ENCODE measurements at places on chromosomes 2 and 18.

- no peak for DNase-seq
These were observed 322.9 kb downstream of the DYSF start for GRCh38 chr2:71776227-71776626.

- no peak for DNase-seq
These were observed 273.7 kb downstream of the SLC4A3 start for GRCh38 chr2:219901155-219901554.

DNA sequence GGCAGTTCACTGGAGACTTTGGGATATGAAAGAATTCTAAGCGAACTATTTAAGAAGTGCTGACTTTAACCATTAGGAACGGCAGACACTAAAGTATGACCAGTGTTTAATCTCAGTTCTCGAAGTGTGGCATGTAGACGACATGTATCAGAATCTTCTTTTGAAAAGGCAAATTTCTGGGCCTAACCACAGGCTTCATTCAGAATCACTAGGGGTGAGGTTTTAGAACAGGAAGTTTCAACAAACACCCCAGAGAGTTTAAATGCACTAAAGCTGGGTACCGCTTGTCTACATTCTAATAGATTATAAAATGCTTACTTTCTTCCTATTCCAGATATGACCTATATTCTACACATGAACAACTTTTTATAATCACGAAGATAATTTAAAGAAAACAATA lies 180.3 kb downstream of the ANKRD44 start:
- DNase-seq = no peak

GRCh38 chr2:2812117-2812516 lies 481.0 kb upstream of the MYT1L start:
- DNase-seq = no peak

DNA sequence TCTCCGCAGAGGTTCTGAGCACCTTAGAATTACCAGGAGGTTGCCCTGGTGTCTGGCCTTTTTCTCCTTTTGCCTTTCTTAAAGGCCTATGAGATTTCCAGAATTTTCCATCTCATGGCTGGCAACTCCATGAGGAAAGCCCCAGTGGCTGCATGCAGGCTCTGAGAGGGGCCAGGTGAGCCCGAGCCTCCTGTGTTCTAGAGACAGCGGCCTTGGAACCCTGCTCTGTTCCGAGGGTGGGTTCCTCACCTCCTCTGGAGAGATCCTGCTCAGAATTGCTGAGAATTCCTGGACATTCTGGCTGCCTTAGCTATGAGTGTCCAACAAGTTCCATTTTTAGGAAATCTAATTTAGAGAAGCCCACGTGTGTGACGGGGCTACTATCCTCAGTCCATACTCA lies 35.7 kb upstream of the HPCAL1 start:
- no peak for DNase-seq

DNA sequence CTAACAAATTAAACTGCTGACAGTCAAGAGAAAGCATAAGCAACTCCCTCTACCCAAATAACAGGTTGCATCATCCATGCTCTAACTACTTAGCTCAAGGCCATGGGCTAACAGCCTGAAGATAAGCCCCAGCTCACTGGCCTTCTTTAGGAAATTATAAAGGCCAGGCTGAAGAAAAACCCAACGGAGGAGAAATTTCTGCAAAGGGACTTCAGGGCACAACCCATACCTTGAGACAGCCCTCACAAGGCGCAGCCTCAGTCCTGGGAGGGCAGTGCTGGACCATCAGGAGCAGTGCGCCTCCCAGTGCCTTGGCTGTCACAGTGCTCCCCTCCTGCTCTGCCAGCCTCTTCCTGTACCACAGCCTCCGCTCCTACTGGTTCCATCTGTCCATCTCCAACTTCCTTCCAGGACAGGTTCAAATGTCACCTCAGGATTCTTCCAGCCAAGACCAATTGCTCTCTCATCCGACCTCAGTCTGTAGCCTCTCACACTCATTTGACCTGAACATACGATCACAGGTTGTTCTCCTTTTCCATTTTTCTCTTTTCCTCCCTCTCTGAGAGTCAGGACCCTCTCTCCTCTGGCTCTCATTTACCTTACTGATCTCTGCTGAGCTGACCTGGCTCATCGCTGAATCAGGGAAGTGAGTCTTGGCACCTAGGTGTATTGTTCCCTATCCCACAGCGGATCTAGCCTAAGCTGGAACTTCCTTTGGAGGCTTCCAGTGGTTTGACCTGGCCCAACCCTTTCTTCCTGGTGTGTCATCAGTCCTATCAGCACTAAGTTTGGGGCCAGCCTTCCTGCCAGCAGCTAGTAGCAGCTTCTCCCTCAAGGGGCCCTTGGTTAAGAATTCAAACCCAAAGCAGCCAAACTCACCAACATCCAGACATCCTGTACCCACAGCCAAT lies 1.9 kb downstream of the MCFD2 start:
- DNase-seq = peak; percentile 26

DNA sequence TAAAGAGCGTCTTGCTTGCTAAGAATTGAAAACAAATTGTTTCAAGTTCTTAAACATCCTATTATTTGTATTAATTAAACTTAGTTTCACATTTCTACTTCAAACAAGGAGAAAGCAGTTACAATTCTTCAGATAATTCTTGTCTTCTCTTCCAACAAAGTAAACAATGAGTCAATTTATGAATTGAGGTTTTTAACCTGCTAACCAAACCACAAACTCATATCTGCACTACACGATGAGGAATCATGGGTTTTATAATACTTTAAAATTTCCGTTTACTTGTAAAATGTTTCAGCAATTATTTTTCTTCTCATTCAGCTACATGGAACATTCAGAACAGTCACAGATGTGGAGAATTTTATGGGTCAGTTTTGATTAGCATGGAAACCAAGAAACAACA lies 114.2 kb downstream of the SPIRE1 start:
- DNase-seq = no peak

GRCh38 chr2:214126135-214126534 lies 284.7 kb upstream of the VWC2L start:
- DNase-seq = peak; percentile 72

- no peak for DNase-seq
These were observed 78.3 kb downstream of the PDCL3 start for GRCh38 chr2:100641125-100641435.

DNA sequence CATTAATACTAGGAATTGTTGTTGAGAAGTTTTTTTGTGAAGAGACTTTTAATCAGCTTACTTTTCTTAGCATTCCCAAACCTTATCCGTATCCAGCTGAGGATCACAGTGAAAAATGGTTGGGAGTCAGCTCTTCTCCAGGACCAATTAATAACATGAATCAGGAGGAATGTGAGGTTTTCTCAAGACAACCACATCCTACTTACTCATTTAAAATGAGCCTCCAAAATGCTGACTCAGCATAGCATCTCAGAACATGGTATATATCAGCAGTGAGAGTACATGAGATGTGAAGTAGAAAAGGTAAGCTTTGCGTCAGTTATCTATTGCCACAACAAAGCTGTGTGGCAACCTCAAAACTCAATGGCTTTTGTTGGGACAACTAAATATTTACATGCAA lies 140.3 kb downstream of the NRP2 start:
- no peak for DNase-seq

GRCh38 chr2:15640261-15640711 lies 48.6 kb downstream of the DDX1 start:
- DNase-seq = no peak

DNA sequence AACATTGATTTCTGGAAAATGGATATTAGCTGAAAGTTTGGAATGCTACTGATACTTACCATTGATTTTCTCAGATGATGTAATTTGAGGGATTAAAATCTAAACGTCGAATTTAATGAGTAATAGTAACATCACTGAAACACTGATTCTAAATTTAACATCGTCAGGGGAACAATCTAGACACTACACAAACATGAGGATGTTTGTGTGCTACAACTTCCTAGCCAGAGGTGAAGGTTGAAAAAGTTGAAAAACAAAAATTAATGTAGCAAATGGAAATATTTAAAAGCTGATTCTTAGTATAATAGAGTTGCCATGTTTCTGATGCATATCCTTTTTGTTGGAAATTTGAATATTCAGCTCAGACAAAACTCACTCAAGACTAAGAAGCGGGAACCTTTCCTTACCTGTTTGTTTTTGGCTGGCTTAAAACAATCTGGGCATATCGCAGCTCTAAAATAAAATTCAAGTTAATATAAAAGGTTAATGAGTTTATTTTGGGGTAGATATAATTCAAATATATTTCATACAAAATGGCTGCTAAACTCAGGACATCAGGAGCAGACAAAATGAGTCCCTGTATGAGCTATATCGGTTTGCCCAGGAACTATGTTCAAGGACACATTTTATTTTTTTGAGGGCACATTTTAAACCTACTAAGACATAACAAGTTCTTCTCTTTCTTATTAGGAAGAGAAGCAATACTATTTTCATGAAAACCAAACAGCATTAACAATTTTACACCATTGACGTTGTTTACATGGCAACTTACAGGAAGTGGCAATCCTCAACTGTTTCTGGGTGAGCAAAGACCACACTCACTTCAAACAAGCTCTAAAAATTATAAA lies 52.6 kb upstream of the PEX13 start:
- no peak for DNase-seq

DNA sequence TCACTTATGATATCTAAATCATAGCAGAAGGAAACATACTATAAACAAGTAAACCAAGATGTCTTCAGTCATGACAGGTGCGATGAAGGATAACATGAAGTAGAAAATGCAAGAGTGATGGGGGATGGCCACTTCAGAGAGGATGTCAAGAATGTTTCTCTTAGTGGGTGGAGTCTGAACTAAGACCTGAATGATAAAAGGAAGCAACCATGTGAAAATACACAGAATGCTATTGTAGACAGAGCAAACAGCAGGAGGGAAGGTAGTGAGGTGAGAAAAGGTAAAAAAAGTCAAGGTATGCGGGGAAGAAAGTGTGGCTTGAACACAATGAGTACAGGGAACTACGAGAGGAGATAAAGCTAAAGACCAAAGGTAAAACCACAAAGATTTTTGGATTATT lies 341.6 kb downstream of the FBXO15 start:
- no peak for DNase-seq

- no peak for DNase-seq
These were observed 37.4 kb downstream of the PNO1 start for GRCh38 chr2:68195096-68195495.

DNA sequence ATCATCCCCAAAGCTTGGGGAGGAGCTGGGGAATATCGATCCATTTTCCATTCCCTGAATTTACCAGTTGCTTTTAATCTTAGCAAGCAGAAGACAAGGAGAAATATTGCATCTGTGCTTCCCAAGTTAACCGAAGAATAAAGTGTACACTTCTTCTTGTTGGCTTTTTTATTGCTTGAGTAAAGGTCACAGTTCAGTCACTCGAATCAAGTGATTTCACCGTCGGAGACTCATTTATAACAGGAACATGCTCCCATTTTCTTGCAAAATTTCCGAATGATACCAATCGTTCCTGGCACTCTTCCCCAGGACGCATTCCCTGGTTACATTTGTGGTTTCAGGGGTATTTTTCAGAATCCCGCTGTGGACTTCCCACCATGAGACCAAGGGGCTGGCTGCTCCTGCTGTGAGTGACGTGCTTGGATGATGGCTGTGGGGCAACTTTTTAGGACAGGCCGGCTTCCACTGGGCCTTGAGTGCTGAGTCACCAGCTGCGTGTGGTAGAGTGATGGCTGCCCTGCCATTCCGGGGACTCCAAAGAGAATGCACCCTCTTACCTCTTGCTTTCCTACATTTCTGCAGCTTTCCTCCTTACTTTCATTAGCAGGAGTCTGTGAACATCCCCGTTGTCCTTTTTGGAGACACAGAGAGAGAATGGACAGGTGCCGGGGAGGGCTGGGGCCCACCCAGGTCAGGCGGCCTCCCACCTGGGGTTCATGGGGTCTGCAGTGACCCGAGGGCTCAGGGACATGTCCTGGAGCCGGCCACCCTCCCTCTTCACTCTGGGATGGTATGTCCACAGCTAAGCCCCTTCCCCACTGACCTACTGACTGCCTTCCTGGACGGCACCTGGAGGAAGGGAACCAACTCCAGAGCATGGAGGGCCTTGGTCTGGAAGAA lies 60.7 kb upstream of the HDAC4 start:
- DNase-seq = no peak

GRCh38 chr2:84888401-84889276 lies 7.8 kb upstream of the TRABD2A start:
- DNase-seq = peak; percentile 73

GRCh38 chr2:118830118-118830517 lies 17.3 kb downstream of the EN1 start:
- DNase-seq = no peak

DNA sequence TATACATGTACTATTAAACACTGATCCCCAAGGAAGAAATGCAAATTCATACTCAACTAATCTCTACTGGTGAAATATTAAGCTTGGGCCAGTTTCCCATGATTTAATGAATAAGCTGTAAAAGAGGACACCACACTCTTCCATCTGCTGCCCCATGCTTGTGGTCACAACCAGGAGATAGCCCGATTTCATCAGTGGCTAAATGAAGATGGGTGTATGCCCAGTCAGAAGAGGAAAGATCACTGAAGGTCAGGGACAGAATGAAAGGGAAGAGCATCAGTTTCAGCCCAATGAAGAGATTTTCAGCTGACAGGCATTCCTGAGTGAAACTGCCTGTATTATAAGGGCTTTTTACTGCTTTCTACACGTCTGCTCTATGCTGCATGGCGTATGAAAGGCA lies 103.5 kb downstream of the KCNS3 start:
- DNase-seq = no peak

- no peak for DNase-seq
These were observed 239.1 kb downstream of the TGIF1 start for GRCh38 chr18:3689091-3689490.

DNA sequence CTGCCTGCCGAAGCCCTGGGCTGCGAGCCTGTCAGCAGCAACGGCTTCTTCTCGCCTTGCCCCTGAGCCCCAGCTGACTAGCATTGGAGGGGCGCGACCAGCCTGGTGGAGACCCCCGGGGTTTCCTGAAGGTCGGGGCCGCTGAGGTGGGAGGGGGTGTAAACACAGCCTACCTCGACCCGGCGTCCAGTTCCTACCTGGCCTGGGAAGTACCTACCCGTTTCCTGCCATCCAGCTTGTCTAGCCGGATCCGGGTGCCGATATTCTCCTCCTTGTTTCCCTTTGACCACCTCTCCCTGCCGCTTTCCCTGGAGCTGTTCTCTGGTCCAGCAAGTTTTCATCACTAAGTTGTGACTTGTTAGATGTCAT lies 511 bp downstream of the MOB4 start:
- DNase-seq = peak; percentile 59

DNA sequence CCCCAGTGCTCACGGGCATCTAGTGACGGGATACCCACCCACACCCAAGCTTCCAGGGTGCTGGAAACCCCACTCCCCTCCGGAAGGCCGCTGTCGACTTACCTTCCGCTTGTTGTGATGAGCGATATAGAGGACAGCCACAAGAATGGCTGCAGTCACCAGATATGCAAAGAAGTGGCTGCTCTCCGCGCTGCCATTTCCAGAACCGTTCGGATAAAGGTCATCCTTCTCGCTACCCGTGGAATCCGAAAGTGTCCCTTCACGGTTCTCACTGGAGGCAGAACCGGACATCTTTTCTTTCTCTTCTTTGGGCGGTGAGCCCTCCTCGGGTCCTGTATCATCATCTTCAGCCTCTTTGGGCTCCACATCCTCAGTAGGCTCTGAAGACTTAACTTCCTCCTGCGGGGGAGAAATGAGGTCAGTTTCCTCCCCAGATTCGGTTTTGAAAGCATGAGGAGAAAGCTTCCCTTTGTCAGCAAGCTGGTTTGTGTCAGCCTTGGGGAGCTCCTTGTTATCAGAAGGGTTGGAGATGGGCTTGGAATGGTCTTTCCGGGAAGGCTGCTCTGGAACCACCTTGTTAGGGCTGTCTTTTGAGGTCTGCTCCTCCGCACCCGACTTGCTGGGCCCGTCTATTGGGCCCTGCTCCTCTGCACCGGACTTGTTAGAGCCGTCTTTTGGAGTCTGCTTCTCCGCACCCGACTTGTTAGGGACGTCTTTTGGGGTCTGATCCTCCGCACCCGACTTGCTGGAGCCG lies 1.2 kb downstream of the TGOLN2 start:
- DNase-seq = peak; percentile 26
